ENCODE measurements at places on chromosomes 7 and 10.

- no peak for DNase-seq
These were observed 92.1 kb downstream of the CCDC71L start for GRCh38 chr7:106568680-106569499.

DNA sequence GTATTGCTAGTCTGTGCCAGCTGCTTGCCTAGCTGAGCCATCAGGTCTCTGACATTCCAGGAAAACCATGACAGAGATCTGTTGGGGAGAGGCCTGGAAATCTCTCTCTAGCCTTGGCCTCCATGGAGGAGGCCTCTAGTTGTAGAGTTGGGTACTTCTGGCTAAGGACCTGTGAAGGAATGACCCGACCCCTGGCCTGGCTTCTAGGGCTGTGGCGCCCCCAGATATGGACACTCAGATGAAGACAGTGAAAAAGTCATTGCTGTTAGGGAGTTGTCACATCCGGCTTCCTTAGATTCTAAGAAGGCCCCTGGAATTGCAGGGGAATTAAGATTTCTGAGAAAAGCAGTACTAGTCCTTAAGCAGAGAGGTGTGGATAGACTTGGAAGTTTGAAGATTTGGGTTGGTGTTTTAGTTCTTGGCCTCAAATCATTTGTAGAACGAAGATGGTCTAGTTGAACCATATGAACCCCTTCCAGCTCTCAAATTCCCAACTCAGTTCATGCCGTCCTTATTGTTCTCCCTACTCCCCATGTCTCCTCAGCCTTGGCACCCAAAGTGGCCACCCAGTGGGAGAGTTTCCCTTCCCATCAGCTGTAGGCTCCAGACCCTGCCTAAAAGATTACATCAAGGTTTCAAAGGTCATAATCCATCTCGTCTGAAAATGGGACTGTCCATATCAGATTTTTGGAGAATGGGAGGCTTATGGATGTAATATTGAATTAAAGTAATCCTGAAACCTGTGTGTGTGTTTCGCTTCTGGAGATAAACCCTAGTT, 7.0 kb downstream of the HHEX start:
- no peak for DNase-seq

GRCh38 chr10:93378997-93379730, 103.0 kb downstream of the MYOF start:
- no peak for DNase-seq

- DNase-seq = peak; percentile 4
These were observed 116.4 kb downstream of the TSPAN12 start for GRCh38 chr7:120741371-120742042.

DNA sequence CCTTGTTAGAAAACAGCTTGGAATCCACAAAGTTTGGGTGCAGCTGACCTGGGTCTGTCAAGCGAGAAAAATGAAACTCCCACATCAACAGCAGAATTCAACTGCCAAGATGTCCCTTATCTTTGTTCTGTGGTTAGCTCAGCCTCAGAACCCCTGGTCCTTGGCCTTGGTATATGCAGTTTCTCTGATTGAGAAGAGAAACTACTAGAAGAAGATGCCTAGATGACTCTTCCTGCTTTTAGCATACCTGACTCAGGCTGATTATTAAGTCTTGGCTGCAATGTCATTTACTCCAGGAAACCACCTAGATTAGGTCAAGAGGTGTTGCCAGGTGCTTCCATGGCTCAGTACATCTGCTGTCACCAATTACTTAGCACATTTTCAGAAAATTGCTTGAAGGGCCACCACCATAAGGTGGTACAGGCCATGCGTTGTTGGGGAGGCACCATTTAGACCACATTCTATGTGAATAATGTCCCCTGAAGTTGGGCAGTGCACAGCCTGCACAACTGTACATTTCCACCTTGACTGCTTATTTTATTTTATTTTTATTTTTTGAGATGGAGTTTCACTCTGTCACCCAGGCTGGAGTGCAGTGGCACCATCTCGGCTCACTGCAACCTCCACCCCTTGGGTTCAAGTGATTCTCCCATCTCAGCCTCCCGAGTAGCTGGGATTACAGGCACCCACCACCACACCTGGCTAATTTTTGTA, 59.4 kb upstream of the ZNF438 start:
- DNase-seq = no peak

All from NCI-H187 (cell line).